ENCODE measurements at places on chromosomes 6 and 20.

- no peak for DNase-seq
Measured at GRCh38 chr20:41428285-41428684, 61.7 kb upstream of the EMILIN3 start.

- no peak for DNase-seq
Measured at GRCh38 chr6:18963439-18963838, 576.3 kb downstream of the RNF144B start.

- no peak for DNase-seq
Measured at GRCh38 chr20:4811661-4812181, 90.0 kb downstream of the PRND start.

- no peak for DNase-seq
Measured at GRCh38 chr20:699811-700338, 24.3 kb upstream of the SCRT2 start.

DNA sequence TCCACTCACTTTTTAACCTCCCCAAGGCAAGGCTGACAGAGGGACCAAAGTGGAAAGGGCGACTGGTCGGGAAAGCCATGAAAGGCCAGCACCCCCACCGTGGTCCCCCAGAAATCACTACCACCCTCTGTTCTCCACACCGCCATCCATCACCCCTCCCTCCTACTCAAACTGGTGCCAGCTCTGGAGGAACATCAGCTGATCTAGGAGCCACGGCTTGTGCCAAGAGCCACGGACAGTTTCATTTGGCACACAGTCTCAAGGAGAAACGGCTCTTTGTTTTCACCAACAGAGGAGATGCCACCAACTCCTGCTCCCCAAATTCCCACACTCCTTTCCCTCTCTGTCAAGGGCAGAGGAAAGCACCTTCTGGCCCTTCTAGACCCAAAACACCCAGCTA lies 26.0 kb downstream of the TBC1D7 start:
- DNase-seq: no peak

- DNase-seq: peak; percentile 26
Measured at GRCh38 chr6:7050872-7051779, 56.6 kb upstream of the RREB1 start.

GRCh38 chr6:136175873-136176272 lies 74.2 kb downstream of the MTFR2 start:
- no peak for DNase-seq

DNA sequence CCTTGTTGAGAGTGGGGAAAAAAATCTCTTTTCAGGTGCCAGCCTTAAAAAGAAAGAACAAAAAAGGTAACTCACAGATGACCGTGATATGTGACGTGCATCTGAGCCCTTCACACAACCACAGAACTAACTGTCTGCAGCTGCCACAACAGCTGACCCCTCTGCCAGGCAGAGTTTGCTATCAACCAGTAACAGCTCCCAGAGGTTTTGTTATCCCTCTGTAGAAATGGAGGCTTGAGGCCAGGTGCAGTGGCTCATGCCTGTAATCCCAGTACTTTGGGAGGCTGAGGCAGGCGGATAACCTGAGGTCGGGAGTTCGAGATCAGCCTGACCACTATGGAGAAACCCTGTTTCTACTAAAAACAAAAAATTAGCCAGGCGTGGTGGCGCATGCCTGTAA lies 42.8 kb downstream of the SLC52A3 start:
- no peak for DNase-seq

- DNase-seq: no peak
Measured at GRCh38 chr20:51594236-51595057, 51.9 kb upstream of the NFATC2 start.

DNA sequence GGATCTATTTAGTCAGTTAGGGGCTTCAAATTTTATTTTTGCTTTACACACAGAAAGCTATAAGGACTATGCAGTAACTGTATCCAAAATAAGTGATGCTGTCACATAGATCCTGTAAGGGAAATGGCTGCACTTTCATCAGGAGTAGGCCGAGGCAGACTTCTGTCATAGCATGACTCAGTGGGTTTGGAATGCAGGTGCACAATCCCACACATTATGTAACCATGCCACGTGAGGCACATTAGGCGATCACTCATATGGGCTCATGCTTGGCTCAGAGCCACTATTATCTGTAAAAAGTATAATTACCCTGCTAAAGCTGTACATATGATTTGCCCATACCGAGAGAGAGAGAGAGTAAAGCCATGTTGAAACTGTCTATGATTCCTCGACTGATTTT lies 1189.4 kb upstream of the EYS start:
- DNase-seq: no peak

DNA sequence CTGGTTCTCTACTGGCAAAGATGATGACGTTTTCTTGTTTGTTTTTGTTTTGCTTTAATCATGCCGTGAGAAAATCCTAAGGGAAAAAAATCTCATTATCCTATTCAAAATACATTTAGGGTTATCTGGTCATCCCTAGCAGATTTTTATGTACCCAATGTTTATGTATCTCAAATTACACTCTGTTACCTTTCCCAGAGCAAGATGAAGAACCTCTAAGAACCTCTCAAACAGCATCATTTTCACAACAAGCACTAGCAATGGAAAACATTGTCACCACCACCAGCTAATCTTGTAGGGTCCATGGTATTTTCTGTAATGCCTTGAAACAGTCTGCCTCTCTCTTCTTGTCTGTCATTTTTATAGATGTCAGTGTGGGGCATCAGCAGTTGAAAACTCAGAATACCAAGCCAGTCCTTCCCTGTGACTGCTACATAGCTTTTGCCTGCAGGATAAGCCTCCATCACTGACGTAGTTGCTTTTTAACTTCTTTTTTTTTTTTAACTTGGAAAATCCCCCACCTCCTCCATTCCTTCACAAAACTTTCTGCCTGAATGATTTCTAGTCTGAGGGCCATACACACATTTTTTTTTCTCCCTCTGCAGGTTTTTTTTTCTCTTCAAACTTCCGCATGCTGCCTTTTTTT lies 2.4 kb upstream of the SNAP25 start:
- no peak for DNase-seq

GRCh38 chr6:130381012-130381411 lies 15.2 kb downstream of the TMEM200A start:
- no peak for DNase-seq

- DNase-seq: no peak
Measured at GRCh38 chr6:168161371-168161750, 82.3 kb upstream of the FRMD1 start.

DNA sequence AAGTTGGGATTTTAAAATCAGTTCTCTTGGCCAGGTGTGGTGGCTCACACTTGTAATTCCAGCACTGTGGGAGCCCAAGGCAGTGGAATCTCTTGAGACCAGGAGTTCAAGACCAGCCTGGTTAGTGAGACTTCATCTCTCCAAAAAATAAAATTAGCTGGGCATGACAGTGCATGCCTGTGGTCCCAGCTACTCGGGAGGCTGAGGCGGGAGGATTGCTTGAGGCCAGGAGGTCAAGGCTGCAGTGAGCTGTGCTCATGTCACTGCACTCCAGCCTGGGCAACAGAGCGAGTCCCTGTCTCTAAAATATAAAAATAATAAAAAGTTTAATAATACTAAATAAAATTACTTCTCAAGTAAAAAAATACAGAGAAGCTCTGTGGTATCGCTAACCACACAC lies 77.5 kb downstream of the FOXA2 start:
- no peak for DNase-seq

Data from progenitor cell of endocrine pancreas (in vitro differentiated cells).